ENCODE measurements at places on chromosomes 7 and 10.

DNA sequence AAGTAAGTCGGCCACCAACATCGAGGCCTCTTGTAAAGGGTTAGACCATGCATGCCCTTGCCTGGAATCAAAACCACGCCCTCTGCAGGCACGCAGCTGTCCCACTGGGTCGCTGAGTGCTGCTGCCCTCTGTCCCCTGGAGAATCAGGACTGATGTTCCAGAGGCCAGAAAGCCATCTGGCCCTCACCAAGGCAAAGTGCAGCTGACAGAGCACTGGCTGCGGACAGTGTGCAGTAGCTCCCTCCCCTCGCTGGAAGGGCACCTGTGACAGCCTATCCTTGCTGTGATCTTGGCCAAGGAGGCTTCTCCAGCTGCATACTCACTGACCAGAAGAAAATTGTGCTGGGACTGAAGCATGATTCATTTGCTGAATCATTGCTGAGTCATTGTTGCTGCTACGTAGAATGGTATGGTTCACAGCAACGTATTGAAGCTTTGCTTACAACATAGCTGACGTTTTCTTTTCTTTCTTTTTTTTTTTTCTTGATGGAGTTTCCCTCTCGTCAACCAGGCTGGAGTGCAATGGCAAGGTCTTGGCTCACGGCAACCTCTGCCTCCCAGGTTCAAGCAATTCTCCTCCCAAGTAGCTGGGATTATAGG is 30.4 kb downstream of the DDC start:
- peak; percentile 21 for DNase-seq

- no peak for DNase-seq
Observed at GRCh38 chr7:116162254-116162653, 48.1 kb upstream of the TES start.

GRCh38 chr7:10022957-10023356 is 950.7 kb upstream of the PHF14 start:
- DNase-seq, result no peak

- DNase-seq, result peak; percentile 4
Observed at GRCh38 chr7:69403169-69403568, 195.1 kb upstream of the AUTS2 start.

DNA sequence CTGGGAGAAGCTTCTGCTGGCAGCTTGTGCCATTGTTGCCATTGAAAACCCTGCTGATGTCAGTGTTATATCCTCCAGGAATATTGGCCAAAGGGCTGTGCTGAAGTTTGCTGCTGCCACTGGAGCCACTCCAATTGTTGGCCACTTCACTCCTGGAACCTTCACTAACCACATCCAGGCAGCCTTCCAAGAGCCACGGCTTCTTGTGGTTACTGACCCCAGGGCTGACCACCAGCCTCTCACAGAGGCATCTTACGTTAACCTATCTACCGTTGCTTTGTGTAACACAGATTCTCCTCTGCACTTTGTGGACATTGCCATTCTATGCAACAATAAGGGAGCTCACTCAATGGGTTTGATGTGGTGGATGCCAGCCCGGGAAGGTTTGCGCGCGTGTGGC is 220.7 kb downstream of the ADK start:
- DNase-seq, result no peak

GRCh38 chr10:70622981-70623844 is 20.7 kb upstream of the PRF1 start:
- DNase-seq, result no peak

- DNase-seq, result no peak
Observed at GRCh38 chr10:43940898-43941837, 292.5 kb upstream of the ZNF32 start.

DNA sequence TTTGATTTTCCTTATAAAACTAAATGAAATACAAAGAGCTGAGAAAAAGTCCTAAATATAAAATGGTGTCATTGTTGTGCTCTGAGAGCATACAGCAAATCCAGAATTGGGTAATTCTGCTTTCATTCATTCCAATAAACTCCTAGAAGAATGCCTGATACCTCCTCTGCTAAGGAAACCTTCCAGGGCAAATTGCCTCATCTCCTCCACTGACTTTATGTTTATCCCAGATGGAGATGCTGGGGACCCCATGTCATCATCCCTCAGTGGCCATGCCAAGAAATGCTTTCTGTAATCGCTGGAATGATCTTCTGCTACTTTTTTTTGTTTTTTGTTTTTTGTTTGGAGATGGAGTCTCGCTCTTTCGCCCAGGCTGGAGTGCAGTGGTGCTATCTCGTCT is 119.3 kb upstream of the PRKCQ start:
- DNase-seq, result no peak

- DNase-seq, result no peak
Observed at GRCh38 chr7:3683546-3684539, 382.8 kb downstream of the SDK1 start.

DNA sequence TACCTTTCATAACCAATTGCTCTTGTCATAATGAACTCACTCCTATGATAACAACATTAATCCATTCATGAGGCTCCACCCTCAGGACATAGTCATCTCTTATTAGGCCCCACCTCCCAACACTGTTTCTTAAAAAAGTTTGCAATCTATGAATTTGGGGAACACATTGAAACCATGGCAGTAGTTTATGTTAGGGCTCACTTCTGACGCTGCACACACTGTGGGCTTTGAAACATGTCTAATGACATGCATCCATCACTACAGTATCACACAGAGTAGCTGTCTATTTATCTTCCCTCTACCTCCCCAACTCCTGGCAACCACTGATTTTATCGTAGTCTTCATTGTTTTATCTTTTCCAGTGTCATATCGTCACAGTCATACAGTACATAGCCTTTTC is 299.8 kb downstream of the GLRX3 start:
- DNase-seq, result no peak

GRCh38 chr10:133141958-133142340 is 18.1 kb upstream of the KNDC1 start:
- no peak for DNase-seq

DNA sequence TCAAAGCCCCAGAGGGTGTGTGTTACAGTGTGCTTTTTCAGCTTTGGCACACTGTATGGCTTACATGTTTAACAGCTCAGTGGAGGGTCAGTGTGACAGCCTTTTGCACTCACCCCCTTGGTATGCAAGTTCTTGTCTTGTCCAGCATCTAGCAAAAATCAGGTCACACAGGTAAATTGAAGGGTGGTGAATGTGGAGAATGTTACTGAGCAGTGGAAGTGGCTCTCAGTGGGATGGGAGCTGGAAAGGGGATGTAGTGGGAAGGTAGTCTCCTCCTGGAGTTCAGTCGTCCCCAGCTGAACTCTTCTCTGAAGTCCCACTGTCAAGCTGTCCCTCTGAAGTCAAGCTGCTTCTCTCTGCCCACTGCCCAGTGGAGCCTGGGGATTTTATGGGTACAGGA is 21.0 kb upstream of the C10orf90 start:
- no peak for DNase-seq

DNA sequence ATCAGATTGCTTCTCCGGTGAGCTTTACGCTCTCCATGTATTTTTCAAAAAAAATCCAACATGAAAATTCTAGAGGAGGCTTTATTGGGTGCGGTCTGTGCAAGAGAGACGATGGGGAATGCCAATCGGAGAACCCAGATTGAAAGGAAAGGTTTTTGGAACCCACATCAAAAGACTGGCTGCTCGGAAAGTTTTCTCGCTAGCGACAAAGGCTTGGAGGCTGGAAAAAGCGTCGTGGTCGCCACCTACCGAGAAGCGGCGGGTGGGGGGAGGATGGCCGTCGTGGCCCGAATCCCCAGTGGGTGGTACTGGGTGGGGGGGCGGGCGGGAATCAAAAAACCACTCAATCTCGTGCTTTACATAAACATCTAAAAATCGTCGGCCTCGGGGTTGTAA is 1.1 kb upstream of the GTF2I start:
- DNase-seq, result peak; percentile 58

DNA sequence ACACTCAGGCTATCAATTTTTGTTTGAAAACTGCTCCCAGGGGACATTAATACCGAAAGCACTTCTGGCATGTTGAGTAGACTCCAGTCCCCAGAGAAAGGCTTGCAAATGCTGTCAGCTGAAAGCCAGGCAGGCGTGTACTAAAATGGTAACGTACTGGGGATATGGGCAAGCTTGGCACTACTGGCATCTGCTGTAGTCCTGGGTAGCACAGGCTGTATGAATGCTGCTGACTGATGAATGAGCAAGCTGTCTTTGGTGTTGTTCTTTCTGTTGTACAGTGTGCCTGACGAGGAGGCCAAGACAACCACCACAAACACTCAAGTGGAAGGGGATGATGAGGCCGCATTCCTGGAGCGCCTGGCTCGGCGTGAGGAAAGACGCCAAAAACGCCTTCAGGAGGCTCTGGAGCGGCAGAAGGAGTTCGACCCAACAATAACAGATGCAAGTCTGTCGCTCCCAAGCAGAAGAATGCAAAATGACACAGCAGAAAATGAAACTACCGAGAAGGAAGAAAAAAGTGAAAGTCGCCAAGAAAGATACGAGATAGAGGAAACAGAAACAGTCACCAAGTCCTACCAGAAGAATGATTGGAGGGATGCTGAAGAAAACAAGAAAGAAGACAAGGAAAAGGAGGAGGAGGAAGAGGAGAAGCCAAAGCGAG is 53.5 kb upstream of the AGBL3 start:
- DNase-seq, result no peak

DNA sequence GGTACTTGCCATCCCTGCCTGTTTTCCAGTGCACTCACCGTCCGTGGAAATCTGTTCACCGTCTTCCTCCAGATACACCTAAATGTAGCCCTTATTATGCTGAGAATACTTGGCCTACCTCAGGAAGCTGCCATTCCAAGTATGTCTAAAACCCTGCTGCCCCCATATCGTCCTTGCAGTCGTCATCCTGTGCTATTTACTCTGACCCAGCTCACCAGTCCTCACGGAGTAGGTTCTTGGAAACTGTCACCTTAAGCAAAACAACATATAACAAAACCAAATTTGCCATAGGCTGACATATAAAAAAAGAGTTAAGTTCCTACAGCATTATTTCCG is 880 bp upstream of the PIP4K2A start:
- DNase-seq, result no peak

- DNase-seq, result no peak
Observed at GRCh38 chr7:20144801-20145200, 72.4 kb downstream of the MACC1 start.

GRCh38 chr10:111578076-111578475 is 501.2 kb downstream of the ADRA2A start:
- no peak for DNase-seq

DNA sequence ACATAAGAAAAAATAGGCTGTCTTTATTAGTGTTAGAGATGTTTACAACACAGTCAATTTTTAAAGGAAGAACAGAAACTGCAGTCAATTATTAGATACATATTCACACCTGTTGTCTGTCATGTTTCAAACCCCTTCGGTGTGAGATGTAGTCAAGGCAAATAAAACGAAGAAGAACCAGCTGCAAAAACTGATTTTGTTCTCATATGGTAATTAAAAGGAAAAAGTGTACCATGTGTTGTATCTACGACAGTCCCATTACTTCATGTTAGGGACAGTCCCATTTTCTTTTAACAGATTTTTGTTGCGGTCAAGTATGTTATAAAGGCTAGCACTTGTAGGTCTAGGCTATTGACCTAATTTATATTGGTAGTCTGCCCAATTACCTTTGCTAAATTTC is 149.4 kb downstream of the LRRN3 start:
- DNase-seq, result no peak

GRCh38 chr10:88278912-88279311 is 304.2 kb downstream of the RNLS start:
- no peak for DNase-seq

DNA sequence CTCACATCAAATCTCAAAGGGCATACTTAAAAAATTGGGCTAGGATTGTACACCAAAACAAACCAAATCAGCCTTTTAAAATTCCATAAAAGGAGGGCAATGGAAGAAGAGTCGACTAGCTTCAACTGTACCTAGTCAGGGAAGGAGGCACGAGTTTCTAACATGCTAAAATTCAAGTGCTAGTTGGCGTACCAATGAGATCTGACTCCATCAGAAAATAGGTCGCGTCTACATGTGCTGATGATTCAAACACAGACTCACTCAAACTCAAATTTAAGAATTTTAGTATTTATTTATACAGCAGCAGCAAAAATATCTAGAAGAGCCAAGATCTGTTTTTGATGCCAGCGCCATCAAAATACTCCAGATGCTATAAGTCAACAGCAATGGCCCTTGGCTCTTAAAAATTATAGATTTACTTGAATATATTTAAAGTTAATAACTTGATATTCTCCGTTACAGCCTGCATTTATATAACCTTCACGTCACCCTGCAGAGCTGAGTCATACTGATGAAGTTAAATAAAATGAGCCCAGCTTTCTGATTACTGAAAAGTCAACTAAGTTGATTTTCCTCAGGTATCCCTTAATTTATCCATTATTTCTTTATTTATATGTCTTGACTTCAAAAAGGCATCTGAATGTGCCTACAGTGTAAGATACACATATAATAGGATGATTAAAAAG is 302.1 kb upstream of the IMMP2L start:
- DNase-seq, result no peak

- no peak for DNase-seq
Observed at GRCh38 chr10:104323085-104323484, 15.2 kb downstream of the ITPRIP start.

- no peak for DNase-seq
Observed at GRCh38 chr7:134744569-134744968, 34.9 kb upstream of the CALD1 start.

GRCh38 chr7:117098457-117098856 is 145.2 kb downstream of the ST7 start:
- DNase-seq, result no peak

DNA sequence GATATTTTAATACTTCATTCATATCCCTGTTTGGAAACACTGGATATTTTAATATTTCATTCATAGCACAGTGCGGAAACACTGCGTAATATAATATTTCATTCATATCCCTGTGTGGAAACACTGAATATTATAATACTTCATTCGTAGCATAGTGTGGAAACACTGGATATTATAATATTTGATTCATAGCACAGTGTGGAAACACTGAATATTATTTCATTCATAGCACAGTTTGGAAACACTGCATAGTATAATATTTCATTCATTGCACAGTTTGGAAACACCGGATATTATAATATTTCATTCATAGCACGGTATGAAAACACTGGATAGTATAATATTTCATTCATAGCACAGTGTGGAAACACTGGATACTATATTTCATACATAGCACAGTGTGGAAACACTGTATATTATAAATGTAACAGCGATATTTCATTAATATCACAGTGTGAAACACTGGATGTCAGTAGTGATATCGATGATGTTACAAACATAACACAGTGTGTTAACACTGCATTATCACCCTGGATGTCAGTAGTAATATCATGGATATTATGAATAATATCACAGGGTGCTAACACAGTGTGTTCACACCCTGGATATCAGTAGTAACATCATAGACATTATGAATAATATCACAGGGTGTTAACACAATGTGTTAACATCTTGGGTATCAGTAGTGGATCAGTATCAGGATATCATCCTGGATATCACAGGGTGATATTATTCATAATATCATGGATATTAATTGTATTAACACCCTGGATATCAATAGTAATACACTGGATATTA is 2.9 kb upstream of the TMEM225B start:
- DNase-seq, result no peak

DNA sequence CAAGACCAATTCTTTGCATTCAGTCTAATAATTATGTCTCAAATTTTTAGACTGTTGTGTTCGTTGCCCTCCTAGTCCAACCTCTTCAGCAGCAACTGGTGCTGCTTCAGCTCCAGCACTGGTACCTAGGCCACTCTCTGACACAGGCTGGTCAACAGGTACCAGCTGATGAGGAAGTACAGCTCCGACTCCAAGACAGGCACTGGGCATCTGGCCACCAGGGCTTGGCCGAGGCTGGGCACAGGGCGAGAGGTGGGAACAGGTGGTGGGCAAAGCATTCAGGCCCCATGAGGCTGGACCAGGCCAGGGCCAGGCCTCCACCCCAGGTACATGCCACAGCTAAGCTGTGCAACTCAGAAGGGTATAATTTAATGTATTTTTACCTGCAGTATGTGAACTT is 151.5 kb upstream of the AGR3 start:
- DNase-seq, result no peak
